Activated CD8-positive, alpha-beta memory T cell treated with anti-CD3 and anti-CD28 coated beads for 1 hour (primary cell): ENCODE measurements at places on chromosomes 3 and 15.

GRCh38 chr3:52119099-52119498 is 35.1 kb downstream of the POC1A start:
- no peak for DNase-seq

DNA sequence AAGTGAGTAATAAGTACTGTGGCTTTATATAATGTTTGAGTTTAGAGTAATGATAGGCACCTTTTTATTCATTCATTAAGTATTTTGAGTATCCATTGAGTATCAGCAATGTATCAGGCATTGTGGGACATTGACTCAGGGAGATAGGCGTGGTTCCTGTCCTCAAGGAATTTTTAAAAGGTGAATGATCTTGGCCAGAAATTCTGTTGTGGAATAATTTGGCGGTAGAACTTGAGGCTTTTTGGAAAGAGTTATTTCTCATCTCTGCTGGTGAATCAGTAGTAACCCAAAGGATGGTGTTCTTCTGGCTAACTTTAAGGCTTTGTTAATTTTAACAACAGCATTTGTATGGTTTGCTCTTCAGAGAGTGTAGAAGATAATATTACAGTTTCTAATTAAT is 2.0 kb downstream of the RAB7A start:
- DNase-seq, result no peak

- DNase-seq, result no peak
Measured at GRCh38 chr3:130662501-130662996, 84.1 kb downstream of the PIK3R4 start.

GRCh38 chr3:29346828-29347227 is 66.0 kb downstream of the RBMS3 start:
- no peak for DNase-seq

- DNase-seq, result no peak
Measured at GRCh38 chr3:189229196-189229828, 57.5 kb downstream of the TPRG1 start.

DNA sequence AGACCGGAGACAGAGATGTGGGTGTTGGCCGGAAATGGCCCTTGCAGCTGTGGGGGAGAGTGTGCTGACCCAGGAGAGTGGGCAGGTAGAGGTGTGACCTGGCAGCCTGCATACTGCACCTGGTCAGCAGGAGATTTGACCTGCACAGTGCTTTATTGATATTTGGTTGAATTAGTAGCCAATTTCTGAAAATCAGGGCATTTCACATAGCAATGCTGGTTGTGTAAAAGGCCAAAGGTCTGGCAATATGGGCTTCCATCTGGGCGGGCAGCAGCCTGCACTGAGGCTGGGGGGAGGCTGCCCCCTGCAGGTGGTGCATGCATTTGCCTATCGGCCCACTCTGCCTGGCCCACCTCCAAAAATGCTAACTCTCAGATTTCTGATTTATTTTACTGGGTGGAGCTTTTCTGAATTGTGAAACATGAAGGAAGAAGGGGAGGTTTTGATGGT is 9.4 kb upstream of the MGLL start:
- no peak for DNase-seq

DNA sequence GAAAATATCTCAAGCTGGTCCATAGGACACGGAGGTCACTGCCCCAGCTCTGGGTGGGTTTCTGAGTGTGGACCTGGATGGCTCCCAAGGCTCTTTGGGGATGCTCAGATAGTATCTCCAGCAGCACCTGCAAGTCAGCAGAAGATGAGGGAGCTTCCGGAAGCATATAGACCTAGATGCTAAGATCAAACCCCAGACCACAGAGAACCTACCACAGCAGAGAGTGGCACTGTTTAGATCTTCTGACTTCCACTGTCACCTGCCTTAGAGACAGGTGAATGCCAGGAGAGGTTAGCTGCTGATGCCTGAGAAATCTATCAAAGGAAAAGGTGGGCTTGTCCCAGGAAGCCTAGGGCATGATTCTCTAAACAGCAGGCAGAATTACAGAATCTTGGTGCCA is 105.7 kb upstream of the TRPM1 start:
- no peak for DNase-seq
